Transverse colon (tissue), 4 donors: ENCODE measurements at places on chromosomes 4 and X. TPM values are rescaled to one million over a fixed set of nuclear protein-coding genes. Genes with fewer than 3 reads are reported as not detected.

DNA sequence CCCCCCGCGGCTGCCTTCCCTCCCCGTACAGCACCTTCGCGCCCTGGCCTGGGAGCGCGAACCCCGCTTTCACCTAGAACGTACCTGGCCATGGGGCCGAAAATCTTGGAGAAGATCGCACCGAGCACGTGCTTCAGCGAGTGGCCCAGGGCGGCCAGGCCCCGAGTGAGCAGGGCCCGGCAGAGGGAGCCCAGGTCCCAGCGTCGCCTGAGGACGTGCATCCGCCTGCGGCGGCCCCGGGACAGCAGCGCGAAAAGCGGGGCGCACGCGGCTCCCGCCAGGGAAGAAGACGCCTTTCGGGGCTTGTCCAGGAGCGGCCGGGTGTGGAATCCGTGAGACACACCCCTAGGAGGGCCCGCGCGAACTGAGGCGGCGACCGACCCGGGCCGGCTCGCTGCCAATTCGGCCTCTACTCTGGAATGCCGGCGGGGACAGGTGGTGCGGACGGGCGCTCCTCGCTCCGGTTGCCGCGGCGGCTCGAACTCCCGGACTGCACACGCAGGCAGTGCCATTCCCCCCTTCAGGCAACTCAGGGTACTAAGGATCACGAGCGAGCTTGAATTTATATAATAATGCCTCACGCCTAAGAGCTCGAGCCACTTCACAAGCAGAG, at the start of gene HS6ST2:
TSS of gene HS6ST2 (minus strand) at position 539 of the 613 bp plus-strand sequence.
- peak; percentile 31 for DNase-seq

The FAM120C gene
- 5.7 TPM for total RNA-seq

- DNase-seq = no peak
Measured at GRCh38 chr4:11427121-11427996, 1.3 kb downstream of the HS3ST1 start.

The TDO2 gene
- total RNA-seq = not detected

The ZC4H2 gene
- total RNA-seq = 13.7 TPM
